Stimulated activated CD4-positive, alpha-beta T cell treated with anti-CD3 and anti-CD28 coated beads, Interleukin-12 subunit alpha, Interleukin-12 subunit beta, amount 100 ng/mL, for 4 hours (primary cell): ENCODE measurements at places on chromosomes 6 and 20.

DNA sequence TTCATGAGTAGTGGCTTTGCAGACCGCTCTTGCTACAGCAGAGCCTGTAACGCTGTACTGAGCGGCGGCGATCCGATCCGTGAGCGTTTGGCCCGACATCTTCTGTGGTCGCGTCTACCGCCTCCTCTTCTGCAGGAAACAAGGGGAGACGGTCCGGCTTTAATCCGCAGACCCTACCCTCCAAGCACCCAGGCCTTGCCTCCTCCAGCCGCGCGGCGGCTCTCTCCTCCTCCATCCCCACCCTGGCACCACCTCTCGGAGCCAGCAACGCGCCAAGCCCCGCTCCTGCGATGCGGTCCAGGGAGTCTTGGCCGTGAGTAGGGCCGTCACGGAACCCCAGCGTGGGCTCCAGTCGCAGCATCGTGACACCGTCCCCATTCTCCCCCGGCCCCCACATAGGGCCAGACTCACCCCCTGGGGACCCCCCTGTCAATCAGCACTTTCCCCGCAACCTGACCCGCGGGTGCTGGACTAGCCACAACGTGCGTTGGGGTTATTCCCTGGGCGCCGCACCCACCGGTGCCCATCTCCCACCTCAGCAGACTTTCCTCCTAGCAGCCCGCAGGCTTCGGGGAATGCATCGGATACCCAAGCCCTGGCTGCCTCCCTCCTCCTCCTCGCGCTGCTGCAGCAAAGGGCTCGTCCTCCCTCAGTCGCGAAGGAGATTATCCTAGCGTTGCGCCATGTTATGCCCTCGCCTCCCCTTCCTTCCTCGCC is 914 bp downstream of the SNAP91 start:
- DNase-seq = no peak

- no peak for DNase-seq
Observed at GRCh38 chr20:23084845-23085365, 1.2 kb downstream of the CD93 start.

- DNase-seq = no peak
Observed at GRCh38 chr6:143441680-143442545, 8.6 kb downstream of the ADAT2 start.

- DNase-seq = no peak
Observed at GRCh38 chr6:90719321-90720195, 132.7 kb upstream of the MAP3K7 start.

DNA sequence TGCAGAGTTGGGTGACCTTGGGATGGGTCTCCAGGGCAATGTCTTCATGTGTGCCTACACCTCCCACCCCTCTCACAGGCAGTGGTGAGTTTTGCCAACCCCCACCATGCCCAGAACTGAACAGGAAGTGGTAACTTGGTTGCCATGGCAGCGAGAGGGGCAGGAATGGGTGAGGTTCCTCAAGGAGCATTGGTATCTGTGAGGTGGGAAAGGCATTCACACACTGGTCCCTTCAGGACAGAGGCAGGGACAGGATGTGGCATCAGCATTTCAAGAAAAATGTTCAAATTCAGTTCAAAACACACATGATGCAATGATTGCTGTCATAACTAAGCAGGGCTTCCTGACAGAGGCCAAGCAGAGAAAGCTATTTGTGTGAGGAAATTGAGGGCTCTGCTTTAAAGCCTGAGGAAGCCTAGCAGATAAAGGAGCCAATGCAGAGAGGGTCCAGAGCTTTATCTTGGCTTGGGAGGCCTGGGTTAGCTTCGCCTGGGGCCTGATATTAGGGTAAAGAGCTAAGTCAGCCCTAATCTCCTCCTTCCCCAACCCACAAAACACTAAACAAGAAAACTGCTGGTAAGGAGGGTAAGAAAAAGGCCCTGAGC is 551 bp downstream of the TREML2 start:
- peak; percentile 15 for DNase-seq

DNA sequence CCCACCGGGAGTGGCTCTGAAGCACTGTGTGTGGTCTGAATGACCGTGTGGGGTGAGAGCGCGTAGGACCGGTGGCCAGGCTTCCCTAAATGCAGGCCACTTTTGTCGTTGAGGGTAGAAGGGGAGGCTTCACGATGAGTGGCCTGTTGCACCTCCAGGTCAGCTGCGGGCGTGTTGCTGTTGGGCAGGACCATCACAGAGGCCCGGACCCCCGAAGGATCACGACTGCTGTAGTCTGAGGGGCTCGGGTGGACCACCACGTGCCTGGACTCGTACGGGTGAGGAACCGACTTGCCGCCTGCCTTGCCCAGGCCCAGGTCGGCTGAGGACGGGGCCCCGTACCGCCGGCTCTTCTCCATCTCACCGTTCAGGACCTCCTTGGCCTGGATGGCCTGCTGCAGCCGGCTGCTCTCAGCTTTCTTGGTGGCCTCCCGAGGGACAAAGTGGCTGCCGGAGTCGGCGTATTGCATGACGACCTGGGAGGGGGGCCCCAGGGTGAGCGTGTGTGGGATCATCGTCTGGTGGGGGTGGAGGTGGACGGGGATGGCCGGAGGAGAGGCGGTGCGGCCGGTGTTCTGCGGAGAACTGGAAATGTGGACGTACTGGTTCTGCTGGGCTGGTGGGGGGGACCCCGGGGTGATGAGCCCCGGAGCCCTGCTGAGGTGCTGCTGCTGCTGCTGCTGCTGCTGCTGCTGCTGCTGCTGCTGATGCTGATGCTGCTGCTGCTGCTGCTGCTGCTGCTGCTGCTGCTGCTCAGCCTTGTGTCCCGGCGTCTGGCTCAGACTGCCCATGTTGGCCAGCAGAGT is 88.8 kb downstream of the GMPR start:
- no peak for DNase-seq

DNA sequence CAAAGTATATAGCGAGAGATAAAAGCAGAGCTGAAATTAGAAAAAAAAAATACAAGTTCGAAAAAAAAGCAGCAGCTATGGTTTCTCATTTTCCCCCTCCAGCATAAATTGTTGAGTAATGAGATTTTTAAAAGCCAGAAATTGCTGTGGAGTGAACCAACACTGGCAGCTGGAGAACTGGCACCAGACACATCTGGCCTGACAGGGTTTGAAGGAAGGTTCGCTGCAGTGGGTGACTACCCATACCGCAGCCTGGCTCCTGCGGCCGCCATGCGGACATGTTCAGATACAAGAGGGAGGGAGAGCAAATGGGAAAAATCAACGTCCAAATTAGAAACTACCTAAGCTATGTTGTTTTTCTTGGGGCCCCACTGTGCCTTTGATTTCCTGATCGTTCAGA is 3.3 kb downstream of the APCDD1L start:
- DNase-seq = no peak

DNA sequence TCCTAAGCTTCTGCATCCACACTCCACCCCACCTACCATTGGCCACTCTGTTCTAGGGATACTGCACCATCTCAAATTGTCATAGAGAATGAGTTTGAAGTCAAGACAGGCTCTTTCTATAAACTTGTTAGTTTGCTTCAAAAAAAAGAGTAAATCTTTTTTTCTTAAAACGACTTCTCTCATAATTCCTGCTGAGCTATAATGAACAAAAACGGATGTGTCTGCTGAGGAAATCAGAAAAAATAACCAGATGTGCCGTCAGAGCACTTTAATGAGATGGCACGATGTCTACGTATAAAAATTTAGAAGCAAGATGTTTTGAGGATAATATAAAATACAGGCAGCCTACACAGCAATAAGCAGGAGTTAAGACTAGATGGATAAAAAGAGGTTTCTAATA is 24.0 kb upstream of the DDO start:
- no peak for DNase-seq

GRCh38 chr20:57399587-57400155 is 8.5 kb downstream of the RBM38 start:
- peak; percentile 38 for DNase-seq

- no peak for DNase-seq
Observed at GRCh38 chr6:17472653-17473183, 79.3 kb downstream of the CAP2 start.

GRCh38 chr20:32527052-32527446 is 58.1 kb downstream of the NOL4L start:
- no peak for DNase-seq

DNA sequence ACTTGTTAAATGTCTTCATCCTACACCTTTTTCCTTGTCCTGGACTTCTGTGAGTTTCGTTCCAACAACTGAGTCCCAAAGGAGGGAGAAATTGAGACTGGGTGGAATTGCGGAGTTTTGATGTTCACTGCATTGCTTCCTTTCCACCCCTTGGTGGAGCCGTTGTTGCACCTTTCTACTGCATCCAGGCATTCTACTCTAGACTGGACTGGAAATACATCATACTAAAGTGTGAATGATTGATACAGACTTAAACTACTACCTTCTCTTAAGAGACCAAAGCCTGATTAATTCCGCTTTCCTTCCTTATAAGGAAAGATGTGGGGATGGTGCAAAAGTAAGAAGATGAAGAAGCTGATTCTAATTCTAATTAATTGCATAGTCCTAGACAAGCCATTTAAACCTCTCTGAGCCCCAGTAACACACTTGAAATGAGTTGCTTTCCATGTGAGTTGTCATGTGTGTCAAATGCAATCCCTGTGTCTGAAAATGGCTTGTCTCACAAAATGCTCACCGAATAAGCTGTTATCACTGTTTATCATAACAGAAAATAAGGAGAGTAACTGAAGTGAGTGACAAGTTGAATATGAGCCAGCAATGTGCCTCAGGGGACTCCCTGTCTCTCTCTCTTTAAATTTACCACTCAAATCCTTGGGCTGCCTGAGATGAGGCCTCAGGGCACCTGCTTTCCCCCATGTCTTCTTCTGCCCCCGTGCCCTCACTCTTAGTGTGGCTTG is 338.3 kb upstream of the CHD6 start:
- DNase-seq = no peak

DNA sequence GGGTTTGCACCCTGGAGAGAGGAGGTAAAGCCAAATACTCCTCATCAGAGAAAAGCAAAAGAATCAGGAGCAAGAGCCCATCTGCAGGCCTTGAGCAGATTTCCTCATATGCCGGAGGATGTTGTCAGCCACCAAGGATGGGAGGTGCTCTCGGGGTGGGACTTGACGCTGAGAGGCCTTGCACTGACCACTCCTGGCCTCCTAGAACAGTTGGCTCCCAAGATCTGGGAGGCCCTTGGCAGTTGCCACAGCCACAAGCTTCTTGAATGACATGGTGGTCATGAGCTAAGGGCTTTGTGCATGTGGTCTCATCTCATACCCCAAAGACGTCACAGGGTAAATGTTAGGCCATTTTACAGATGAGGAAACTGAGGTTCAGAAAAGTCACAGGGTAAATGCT is 75.2 kb upstream of the PMEPA1 start:
- DNase-seq = no peak

- DNase-seq = no peak
Observed at GRCh38 chr6:54262971-54263370, 45.3 kb upstream of the TINAG start.

- no peak for DNase-seq
Observed at GRCh38 chr20:12020846-12021245, 103.2 kb downstream of the BTBD3 start.

DNA sequence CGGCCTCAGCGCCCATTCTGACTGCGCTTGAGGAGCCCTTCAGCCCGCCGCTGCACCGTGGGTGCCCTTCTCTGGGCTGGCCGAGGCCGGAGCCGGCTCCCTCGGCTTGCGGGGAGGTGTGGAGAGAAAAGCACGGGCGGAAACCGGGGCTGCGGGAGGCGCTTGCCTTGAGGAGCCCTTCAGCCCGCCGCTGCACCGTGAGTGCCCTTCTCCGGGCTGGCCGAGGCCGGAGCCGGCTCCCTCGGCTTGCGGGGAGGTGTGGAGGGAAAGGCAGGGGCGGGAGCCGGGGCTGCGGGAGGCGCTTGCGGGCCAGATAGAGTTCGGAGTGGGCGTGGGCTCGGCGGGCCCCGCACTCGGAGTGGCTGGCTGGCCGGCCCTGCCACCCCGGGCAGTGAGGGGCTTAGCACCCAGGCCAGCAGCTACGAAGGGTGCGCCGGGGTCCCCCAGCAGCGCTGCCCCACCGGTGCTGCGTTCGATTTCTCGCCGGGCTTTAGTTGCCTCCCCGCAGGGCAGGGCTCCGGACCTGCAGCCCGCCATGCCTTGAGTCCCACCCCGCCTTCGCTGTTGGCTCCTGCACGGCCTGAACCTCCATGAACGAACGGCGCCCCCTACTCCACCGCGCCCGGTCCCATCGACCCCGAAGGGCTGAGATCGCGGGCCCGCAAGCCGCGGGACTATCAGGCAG is 45.7 kb upstream of the MCUR1 start:
- no peak for DNase-seq

- no peak for DNase-seq
Observed at GRCh38 chr20:52649727-52650126, 322.4 kb upstream of the TSHZ2 start.

GRCh38 chr6:125312950-125313349 is 11.2 kb upstream of the HDDC2 start:
- no peak for DNase-seq

DNA sequence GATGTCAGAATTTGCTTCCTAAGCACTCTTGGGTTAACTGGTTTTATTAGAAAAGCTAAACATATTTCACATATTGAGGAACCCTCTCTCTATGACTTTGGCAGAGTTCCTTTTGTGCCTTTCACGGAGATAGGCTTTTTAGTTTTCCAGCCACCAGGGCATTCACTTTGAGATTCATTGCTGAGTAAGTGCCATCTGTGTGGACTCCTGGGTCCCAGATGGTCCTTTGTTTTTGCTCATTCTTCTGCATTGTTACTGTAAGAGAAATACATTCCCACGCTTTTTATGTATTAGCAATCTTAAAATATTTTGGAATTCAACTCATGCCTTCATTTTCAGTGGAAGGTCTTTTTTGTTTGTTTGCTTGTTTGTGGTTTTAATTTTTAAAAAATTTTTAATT is 76.3 kb upstream of the PHACTR2 start:
- no peak for DNase-seq

- no peak for DNase-seq
Observed at GRCh38 chr6:104959026-104959858, 2.3 kb downstream of the LIN28B start.

GRCh38 chr6:17505767-17506280 is 94.3 kb upstream of the FAM8A1 start:
- no peak for DNase-seq

- DNase-seq = no peak
Observed at GRCh38 chr6:100948381-100949133, 67.4 kb upstream of the ASCC3 start.

DNA sequence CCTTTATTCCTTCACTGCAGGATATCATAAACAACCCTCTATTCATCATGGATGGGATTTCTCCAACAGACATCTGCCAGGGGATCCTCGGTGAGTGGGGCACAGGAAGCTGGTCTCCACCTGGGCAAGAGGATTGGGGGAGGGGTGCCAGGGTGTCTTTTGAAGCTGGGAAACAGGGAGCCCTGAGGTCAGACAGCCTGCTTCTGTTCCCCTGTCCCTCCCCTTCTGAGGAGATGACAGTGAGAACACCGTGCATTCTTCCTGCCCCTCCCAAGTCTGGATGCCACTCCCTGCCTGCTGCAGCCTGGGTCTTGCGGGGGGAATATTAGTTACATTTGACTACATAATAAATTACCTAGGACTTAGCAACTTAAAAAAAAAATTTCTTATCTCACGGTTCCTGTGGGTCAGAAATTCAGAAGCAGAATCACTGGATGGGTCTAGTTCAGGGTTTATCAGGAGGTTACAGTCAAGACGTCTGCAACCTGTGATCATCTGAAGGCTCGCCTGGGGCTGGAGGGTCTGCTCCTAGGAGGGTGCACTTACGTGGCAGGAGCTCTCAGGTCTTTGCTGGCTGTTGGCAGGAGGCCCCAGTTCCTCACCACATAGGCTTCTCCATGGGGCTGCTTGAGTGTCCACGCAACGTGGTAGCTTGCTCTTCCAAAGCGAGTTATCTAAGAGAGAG is 11.4 kb downstream of the CAPN11 start:
- no peak for DNase-seq

- no peak for DNase-seq
Observed at GRCh38 chr20:20435453-20435852, 67.5 kb downstream of the INSM1 start.
